Activated T-helper 1 cell treated with anti-CD3 and anti-CD28 coated beads, Interleukin-12 subunit alpha, Interleukin-12 subunit beta, Interleukin-2, Interleukin-4 antibody, amounts not matched to agents 30 ng/mL and 10 ng/mL and 1 ng/mL, durations not matched to agents 14 hours and 24 hours and 36 hours (primary cell): ENCODE measurements at places on chromosomes 16 and 17. TPM values are rescaled to one million over a fixed set of nuclear protein-coding genes. Genes with fewer than 3 reads are reported as not detected.
A peak's percentile ranks its signal among the peaks of the same experiment; 100 is the strongest.

- H3K27ac ChIP-seq: no peak overlapping the region
- DNase-seq: no peak
- no peaks in the 10 kb centered on the region for H3K36me3 ChIP-seq
- H3K27me3 ChIP-seq: peaks cover 17% of the 10 kb centered on the region
- H3K4me1 ChIP-seq: no peaks in the 10 kb centered on the region
These were observed 19.1 kb downstream of the ZFHX3 start for GRCh38 chr16:73028721-73029361.

DNA sequence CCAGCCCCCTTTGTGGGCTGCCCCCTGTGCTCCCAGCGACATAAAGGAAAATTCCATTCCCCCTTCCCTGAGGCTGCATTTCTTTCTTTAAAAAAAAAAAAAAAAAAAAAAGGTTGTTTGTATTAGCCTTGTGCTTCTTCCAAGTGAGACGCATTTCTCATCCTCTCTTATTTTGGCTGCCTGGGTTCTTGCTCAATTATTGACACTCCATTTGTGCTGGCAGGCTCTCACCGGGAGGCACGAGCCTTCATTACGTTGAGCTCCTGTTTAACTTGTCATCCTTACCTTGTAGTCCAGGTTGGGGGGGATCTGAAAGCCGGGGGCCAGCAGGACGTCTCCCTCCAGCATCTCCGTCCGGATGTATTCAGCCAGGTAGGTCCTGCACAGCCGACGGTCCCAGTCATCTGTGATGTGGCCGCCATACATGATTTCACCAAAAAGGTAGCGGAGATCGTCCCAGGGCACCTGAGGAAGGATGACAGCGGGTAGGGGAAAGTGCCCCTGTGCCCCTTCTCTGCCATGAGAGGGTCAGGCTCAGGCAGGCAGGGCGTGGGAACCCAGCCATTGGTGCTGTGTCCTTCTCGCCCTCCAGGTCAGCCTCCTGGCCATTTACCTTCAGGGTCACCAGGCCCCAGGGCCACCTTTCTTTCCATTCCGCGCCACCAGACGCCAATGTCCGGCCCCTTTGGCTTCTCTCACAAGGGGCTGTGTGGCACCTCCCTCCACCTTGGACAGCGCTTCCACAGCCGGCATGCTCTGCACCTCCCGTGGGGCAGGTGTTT is 50.6 kb downstream of the PGS1 start:
- no peaks in the 10 kb centered on the region for H3K27me3 ChIP-seq
- no peak overlapping the region for H3K27ac ChIP-seq
- H3K36me3 ChIP-seq: peaks cover 19% of the 10 kb centered on the region
- H3K4me3 ChIP-seq: no peak overlapping the region

- no peak overlapping the region for H3K4me3 ChIP-seq
- no peak for DNase-seq
- peaks cover 10% of the 10 kb centered on the region for H3K27me3 ChIP-seq
- H3K4me1 ChIP-seq: peaks cover 6% of the 10 kb centered on the region
- no peak overlapping the region for H3K27ac ChIP-seq
- H3K36me3 ChIP-seq: no peaks in the 10 kb centered on the region
These were observed 42.9 kb upstream of the IRF8 start for GRCh38 chr16:85856079-85856478.

DNA sequence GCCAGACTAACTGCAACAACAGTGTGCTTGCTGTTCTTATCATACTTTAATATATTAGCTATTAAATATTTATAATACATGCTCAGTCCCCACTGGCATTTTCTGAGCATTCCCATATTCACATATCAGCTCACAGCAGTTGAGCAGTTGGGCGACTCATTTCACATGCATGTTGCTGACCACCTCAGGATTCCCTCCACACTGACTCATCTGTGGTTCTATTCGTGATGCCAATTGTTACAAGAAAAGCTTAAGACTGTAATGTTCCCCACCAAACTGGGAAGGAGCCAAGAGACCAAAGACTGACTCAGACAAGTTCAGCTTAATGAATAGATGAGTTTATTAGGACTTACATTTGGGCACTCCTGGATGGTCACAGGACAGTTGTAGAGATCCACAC is 100.3 kb upstream of the KIF2B start:
- H3K36me3 ChIP-seq: no peaks in the 10 kb centered on the region
- no peak overlapping the region for H3K27ac ChIP-seq
- no peaks in the 10 kb centered on the region for H3K27me3 ChIP-seq

GRCh38 chr17:34874478-34874877 is 86.8 kb downstream of the CCT6B start:
- H3K4me3 ChIP-seq: no peak overlapping the region
- peaks cover 6% of the 10 kb centered on the region for H3K27me3 ChIP-seq
- no peaks in the 10 kb centered on the region for H3K36me3 ChIP-seq
- no peaks in the 10 kb centered on the region for H3K4me1 ChIP-seq
- no peak overlapping the region for H3K27ac ChIP-seq
- no peak for DNase-seq

- H3K4me3 ChIP-seq: no peak overlapping the region
- H3K27ac ChIP-seq: no peak overlapping the region
- H3K27me3 ChIP-seq: peaks cover 2% of the 10 kb centered on the region
- H3K4me1 ChIP-seq: no peaks in the 10 kb centered on the region
- no peak for DNase-seq
These were observed 263.0 kb upstream of the RPL38 start for GRCh38 chr17:73940511-73940910.

GRCh38 chr17:19857640-19858039 is 10.1 kb downstream of the ULK2 start:
- DNase-seq: no peak
- no peaks in the 10 kb centered on the region for H3K27me3 ChIP-seq
- no peak overlapping the region for H3K4me3 ChIP-seq
- H3K36me3 ChIP-seq: peaks cover 3% of the 10 kb centered on the region
- no peaks in the 10 kb centered on the region for H3K4me1 ChIP-seq

DNA sequence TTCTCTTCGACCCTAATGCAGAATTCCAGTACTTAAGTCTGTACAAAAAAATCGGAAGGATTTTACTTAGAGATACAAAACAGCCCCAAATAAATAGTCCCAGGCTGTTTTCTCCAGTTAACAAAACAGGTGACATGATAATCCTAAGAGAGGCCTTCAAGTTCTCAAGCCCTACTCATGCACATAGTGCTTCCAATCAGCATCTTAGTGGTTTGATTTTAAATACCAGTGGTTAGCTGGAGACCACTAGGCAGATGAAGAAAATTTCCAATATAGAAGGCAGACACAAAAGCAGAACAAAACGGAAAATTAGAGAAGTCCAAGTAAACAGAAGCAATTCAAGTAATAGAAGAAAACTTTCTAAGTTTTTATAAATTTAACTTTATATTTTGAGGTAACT is 5.2 kb upstream of the OR4D2 start:
- H3K27me3 ChIP-seq: peaks cover 41% of the 10 kb centered on the region
- no peak for DNase-seq
- no peak overlapping the region for H3K27ac ChIP-seq
- no peaks in the 10 kb centered on the region for H3K36me3 ChIP-seq
- no peak overlapping the region for H3K4me3 ChIP-seq

DNA sequence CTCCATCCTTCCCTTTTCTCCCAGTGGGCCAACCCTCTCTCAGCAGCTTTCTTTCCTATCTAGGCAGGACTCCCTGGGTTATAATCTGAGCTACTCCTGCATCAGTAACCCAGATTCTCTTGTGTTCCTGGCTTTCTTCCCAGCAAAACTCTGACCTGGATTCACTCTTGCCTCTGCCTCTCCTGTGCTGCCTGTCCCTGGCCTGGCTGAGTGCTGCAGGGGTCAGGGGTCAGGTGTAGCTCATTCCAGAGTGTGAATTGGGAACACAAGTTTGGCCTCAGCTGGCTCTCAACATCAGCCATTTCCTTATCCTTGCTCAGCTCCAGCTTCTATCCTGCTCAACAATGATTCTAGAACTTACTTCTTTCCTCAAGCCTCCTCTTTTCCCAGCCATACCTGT is 2.5 kb upstream of the ST6GALNAC2 start:
- no peak overlapping the region for H3K27ac ChIP-seq
- peaks cover 5% of the 10 kb centered on the region for H3K4me1 ChIP-seq
- no peak for DNase-seq
- peaks cover 68% of the 10 kb centered on the region for H3K27me3 ChIP-seq
- H3K4me3 ChIP-seq: peak overlapping the region; percentile 45
- H3K36me3 ChIP-seq: no peaks in the 10 kb centered on the region

DNA sequence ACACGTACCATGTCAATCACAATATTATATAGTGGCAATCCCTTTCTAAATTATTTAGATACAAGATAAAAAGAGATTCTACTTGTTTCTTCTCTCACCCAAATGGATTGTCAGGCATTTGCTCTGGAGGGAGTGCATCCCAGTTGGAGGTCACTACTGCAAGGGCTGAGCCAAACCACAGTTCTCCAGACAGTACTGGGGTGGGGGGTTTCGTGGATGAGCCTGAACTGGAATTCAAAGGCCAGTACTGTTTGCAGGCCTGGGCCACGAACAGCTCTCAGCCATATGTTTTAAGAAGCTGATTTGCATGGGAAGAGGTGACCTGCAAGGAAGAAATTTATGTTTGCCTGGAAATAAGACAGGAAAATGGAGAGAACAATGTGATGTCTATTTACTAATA is 314.9 kb downstream of the PMP22 start:
- no peak overlapping the region for H3K4me3 ChIP-seq
- peaks cover 2% of the 10 kb centered on the region for H3K27me3 ChIP-seq
- H3K36me3 ChIP-seq: no peaks in the 10 kb centered on the region
- no peak overlapping the region for H3K27ac ChIP-seq
- H3K4me1 ChIP-seq: no peaks in the 10 kb centered on the region

GRCh38 chr17:15912416-15912955 is 32.4 kb upstream of the ADORA2B start:
- no peak overlapping the region for H3K27ac ChIP-seq
- H3K4me1 ChIP-seq: no peaks in the 10 kb centered on the region
- no peak overlapping the region for H3K4me3 ChIP-seq
- no peaks in the 10 kb centered on the region for H3K36me3 ChIP-seq
- H3K27me3 ChIP-seq: peaks cover 18% of the 10 kb centered on the region

- H3K4me1 ChIP-seq: no peaks in the 10 kb centered on the region
- peaks cover 5% of the 10 kb centered on the region for H3K27me3 ChIP-seq
- H3K27ac ChIP-seq: no peak overlapping the region
- H3K36me3 ChIP-seq: no peaks in the 10 kb centered on the region
- no peak overlapping the region for H3K4me3 ChIP-seq
These were observed 8.1 kb downstream of the SLC5A11 start for GRCh38 chr16:24853830-24854229.

DNA sequence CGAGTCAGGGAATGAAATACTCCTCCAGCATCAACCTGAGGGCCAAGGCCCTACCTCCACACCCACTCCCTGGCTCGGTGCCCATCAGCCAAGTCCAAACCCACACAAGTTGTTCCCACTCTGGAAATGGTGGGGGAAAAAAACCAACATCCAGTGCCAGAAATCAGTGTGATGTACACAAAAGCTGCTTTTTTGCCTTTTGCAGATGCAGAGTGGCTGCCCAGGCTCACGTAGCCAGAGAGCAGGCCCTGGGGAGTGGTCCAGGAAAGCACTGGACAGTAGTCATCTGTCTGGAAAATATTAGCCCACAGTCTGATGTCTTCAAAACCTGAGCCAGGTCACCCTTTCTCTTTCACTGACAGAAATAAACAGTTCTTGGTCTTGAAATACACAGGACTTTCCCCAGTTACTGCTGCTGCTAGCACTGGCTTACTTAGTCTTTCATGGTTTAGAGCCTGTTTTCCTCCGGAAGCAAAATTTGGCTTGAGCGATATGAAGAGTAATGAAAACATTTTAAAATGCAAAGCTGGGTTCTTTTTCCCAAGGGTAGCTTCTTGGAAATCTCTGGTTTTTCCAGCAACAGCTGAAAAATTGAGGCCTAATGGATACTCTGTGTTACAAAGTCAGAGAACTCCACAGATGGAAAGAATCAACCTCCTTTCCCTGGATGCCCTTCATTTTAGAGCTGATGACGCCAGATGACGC is 18.2 kb upstream of the NOS2 start:
- no peak overlapping the region for H3K27ac ChIP-seq
- H3K4me3 ChIP-seq: no peak overlapping the region
- no peaks in the 10 kb centered on the region for H3K4me1 ChIP-seq
- H3K36me3 ChIP-seq: peaks cover 2% of the 10 kb centered on the region
- no peak for DNase-seq

- H3K27ac ChIP-seq: no peak overlapping the region
- H3K4me3 ChIP-seq: no peak overlapping the region
- peaks cover 20% of the 10 kb centered on the region for H3K27me3 ChIP-seq
- DNase-seq: no peak
- H3K4me1 ChIP-seq: peaks cover 5% of the 10 kb centered on the region
These were observed 55.4 kb upstream of the NLK start for GRCh38 chr17:27986805-27987684.

GRCh38 chr16:68128577-68129305 is 43.6 kb downstream of the NFATC3 start:
- DNase-seq: no peak
- no peaks in the 10 kb centered on the region for H3K27me3 ChIP-seq
- H3K4me1 ChIP-seq: peaks cover 36% of the 10 kb centered on the region

DNA sequence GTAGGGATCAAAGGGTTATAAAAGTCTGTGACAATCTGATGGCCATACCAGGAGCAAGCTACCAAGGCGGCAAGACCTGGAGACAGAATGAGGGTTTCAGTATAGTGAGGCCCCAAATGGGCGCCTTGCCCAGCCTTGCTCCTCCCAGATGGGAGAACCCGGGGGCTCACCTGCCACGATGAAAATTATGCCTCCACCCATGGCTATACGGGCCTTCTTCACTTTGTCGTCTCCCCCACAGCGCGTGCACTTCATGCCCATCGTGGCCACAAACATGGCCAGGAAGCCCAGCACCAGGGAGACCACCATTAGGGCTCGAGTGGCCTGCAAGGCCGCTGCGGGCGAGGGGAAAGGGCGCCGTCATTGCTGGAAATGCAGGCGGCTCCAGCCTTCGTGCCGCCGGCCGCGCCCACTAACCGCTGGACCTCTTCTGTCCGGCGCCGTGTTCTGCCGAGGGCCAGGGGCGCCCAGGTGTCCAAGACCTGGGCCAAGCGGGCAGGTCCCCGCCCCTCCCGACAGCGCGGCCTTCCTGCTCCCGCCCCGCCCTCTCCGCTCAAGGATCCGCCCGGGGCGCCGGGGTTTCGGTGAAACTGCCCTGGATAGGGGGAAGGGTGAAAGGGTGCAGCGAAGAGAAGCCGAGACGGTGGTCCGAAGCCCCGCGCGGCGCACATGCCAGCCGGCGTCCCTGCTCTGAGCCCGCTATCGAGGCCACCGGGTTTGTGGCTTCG is 1.5 kb downstream of the CLDN7 start:
- no peak for DNase-seq
- H3K4me3 ChIP-seq: no peak overlapping the region
- H3K27ac ChIP-seq: no peak overlapping the region
- peaks cover 32% of the 10 kb centered on the region for H3K4me1 ChIP-seq
- H3K27me3 ChIP-seq: peaks cover 20% of the 10 kb centered on the region
- H3K36me3 ChIP-seq: peaks cover 19% of the 10 kb centered on the region

GRCh38 chr16:26155221-26155620 is 463.5 kb downstream of the HS3ST4 start:
- DNase-seq: no peak
- H3K36me3 ChIP-seq: no peaks in the 10 kb centered on the region
- no peak overlapping the region for H3K4me3 ChIP-seq
- H3K27ac ChIP-seq: no peak overlapping the region
- no peaks in the 10 kb centered on the region for H3K27me3 ChIP-seq

TMEM238L gene
- not detected in 2 replicates for total RNA-seq

SPNS3 gene
- 1.1 and 1.7 TPM in 2 replicates for total RNA-seq

LITAFD gene
- total RNA-seq: not detected in 2 replicates

RTN4RL1 gene
- total RNA-seq: 1.0 TPM in 2 replicates

CASKIN1 gene
- 1.0 and 1.2 TPM in 2 replicates for total RNA-seq

SBK1 gene
- total RNA-seq: 0.73 and 0.80 TPM in 2 replicates

KRTAP3-3 gene
- total RNA-seq: not detected in 2 replicates

CES4A gene
- total RNA-seq: 33.2 and 34.2 TPM in 2 replicates

NACA2 gene
- total RNA-seq: 0.60 TPM in 1 of 2 replicates, not detected in the other
